ENCODE measurements at places on chromosomes 13 and 19.

DNA sequence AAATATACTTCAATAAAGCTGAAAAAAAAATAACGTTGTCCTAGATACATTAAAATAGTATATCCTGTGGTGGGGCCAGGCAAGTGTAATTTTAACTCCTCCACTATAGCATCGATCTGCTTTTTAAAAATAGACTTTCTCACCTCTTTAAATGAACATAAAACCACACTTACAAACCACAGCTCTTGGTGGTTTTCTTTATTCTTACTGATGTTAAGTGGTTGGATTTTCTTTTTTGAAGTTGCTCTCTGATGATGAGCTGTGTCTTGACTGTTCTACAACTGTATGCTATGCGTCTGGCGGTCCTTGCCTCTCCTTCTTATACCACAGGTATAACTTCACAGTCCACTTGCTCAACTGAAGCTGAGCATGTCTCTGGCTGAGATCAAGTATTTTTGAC lies 721.5 kb upstream of the KLHL1 start:
- no peak for DNase-seq

GRCh38 chr19:58468216-58468839 lies 1.4 kb downstream of the ZNF324 start:
- no peak for DNase-seq

- DNase-seq, result no peak
Measured at GRCh38 chr13:91621963-91622362, 223.5 kb downstream of the GPC5 start.

- no peak for DNase-seq
Measured at GRCh38 chr13:42649141-42649540, 75.2 kb downstream of the TNFSF11 start.

- DNase-seq, result no peak
Measured at GRCh38 chr13:52842441-52842840, 6.0 kb downstream of the PCDH8 start.

DNA sequence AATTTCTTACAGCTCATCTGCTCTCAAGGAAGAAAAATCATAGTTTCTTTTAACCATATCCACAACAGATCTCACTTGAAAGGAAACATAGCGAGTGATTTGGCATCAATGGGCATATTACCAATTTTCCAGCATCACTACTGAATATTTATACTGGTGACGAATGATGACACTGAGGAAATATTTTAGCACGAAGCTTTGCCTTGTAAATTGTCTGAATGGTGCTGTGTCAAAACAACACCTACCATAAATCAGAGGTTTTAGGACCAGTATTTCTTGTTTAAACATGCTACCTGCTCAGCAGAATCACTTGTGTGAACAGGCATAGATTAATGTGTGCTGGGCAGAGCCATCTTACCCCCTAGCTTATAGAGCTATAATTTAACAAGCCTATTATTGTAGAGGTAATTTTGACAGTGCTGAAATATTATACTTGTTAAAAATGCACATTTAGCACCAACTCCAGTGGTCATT lies 146.8 kb downstream of the ABCC4 start:
- DNase-seq, result no peak

- DNase-seq, result no peak
Measured at GRCh38 chr13:110592665-110593064, 22.7 kb upstream of the NAXD start.

- DNase-seq, result no peak
Measured at GRCh38 chr13:93244918-93245280, 18.3 kb downstream of the GPC6 start.

DNA sequence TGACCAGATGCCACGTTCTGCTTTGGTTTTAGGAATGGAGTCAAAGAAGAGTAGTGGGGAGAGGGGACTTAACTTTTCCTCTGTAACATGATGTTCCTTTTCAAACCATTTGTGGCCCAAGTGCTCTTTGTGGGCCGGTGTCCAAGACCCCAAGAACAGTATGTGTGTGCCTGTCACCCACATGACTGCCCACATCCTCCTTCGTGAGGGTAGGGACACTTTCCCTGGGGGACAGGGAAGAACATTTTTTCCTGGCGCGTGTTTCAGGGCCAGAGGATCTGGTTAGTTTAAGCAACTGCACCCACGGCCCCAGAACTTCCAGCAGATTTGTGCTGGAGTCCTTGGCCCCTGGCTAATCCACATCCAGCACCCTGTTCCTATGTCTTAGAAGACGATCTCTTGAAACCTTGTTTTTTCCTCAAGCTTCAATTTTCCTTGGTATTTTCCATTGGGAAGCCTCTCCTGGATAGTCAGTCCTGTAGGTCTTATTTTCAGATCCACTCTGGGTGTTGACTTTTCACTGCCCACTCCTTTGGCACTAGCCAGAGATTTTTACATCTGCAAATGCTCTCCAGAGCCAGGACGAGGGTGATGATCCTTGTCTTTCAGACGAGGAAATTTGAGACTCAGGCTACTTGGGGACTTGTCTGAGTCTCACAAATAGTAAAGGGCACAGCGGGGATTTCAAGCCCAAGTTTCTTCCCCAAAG lies 10.8 kb upstream of the CCDC97 start:
- DNase-seq, result no peak

DNA sequence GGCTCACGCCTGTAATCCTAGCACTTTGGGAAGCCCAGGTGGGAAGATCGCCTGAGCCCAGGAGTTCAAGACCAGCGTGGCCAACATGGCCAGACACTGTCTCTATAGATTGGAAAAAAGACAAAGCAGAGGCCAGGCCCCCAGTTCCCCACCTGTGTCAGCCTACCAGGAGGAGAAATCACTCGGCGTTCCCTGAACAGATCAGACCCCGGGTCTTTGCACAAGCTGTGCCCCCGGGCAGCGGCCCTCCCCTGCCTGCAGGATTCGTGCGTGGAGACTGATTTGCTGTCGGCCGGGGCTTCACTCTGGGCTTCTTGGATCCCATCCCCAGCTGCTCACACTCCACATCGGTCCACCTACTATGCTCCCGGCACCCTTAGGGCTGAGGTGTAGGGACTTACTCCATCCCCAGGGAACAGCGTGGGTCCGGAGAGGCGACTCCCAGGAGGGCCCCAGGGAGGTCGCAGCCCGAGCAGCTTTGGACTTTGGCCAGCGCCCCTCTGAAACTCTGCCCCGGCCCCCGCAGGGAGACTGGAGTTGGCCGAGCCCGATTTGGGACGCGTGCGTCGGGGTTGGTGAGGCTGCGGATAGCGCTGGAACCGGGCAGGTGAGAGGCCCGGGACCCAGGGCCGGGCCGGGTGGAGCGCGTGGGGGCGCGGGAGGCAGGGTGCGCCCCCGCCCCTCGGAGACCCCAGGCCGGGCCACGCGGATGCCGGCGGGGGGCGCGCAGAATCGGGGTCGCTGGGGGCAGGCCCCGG lies 515 bp upstream of the EFNA2 start:
- DNase-seq, result no peak

DNA sequence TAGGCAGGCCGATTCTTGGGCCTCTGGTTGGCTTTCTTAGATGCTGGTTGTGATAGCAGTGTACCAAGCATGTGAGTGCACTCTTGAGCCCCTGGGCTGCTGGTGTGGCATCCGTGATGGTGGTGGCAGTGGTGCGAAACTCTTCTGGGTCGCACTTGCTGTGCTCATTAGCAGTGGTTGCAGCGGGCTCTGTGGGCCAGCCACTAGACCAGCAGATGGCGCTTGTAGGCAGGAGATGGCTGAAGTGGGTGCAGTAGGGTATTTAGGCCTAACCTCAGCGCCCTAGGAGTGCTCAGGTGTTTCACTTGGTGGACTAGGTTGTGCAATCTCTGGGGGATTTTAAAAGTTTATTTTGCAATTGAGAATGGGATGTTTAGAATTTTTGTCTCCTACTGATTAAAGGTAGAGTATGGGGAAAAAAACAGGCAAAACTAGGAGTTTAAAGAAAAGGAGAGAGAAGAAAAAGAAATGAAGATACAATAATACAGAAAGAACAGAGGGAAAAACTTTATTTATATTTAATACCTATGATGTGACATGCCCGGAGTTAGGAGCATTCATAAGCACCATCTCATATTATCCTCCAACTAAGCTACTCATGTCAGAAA lies 4.3 kb upstream of the ZNF17 start:
- peak; percentile 56 for DNase-seq

DNA sequence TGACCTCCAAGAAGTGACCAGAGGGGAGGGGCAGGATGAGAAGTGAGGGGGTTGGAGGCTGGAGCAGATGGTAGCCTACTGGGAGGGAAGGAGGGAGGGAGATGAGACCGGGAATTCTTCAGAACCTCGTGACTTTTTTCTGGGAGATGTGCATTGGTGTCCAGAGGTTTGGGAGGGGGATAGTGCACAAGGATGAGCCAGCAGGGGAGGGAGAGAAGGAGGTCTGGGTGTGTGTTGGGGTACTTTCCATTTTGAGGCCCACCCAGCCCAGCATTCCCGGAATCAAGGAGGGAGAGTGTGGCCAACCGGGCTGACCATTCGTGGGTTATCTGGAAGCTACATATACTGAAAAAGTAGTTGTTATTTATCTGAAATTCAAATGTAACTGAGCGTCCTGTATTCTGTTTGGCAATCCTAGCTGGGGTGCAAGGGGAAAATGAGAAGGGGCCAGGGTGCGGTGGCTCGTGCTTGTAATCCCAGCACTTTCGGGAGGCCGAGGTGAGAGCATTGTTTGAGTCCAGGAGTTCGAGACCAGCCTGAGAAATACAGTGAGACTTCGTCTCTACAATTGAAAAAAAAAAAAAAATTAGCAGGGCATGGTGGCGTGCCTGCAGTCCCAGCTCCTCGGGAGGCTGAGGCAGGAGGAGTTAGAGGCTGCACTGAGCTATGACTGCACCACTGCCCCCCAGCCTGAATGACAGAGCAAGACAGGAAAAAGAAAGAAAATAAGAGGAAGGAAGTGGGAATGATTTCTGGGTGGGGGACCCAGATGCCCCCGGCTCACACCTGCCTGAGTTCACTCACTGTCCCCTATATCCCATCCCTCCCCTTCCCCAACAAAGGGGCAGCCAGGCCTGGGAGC lies 4.4 kb upstream of the C3 start:
- DNase-seq, result no peak

GRCh38 chr13:95301183-95301967 lies at the start of gene ABCC4:
Gene ABCC4 (minus strand): TSS chr13:95301451. CDS start chr13:95301314, 137 bp downstream.
- DNase-seq, result peak; percentile 58

DNA sequence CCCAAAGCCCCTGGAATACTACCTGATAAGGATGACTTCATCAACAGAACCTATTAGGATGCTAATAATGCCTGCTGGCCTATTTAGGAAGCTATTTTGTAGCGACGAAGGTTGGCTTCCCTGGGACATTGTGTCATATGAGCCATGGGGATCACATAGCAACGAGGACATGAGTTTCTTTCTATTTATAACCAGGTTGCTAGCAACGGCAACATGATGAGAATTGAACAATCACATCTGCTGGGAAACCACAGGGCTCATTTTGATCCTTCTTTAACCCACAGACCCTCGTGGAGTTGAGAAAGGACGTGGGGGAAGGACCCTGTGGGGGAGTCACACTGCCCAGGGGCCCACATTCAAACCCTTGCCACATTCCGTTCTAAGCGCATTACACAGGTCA lies 172.2 kb downstream of the COL4A1 start:
- no peak for DNase-seq

GRCh38 chr13:69704311-69704710 lies 403.3 kb upstream of the ATXN8OS start:
- no peak for DNase-seq

DNA sequence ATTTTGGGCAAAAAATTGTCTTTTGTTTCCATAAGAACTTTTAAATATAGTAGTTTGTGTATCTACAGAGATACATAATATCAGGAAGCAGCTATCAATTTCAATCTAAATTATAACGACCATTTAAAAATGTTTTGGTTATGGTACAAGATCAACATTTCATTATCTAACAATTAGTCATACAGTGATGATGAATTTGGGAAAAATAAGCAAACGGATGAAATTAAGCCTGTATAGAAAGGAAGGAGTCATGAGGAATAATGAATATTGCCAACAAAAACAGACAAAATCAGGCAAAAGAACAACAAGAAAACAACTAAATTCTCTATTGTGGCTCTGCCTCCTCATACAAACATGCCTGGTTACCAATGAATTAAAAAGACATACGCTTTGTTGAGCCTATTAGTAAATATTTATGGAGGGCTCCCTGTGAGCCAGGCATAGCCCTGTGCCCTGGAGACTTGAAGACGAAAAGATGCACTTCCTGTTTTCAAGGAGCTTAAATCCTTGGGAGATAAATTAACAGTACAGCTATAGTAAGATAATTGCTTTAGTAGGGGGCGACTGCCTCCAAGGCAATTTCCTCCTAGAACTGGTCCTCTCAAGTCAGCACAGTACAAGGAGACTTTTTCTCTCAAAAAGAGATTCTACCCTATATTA lies 73.0 kb downstream of the NALCN start:
- no peak for DNase-seq

DNA sequence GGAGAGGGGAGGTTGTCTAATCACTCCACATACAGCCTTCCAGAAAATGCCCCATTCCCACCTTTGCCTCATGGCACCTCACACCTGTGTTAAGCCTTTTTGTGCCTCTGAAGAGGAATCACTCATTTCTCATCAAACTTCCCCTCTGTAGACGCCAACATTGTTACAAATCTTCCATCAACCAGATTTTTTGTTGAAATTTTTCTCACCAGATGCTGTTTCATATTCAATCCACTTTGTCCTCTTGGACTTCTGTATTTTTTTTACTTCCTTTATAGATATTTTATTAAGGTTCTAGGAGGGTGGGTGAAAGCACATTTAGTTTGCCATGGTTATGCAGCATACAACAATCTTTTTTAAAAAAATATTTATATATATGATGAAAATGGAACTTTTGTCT lies 74.0 kb downstream of the RUBCNL start:
- no peak for DNase-seq

GRCh38 chr13:50672025-50672424 lies 171.5 kb downstream of the DLEU7 start:
- DNase-seq, result no peak

DNA sequence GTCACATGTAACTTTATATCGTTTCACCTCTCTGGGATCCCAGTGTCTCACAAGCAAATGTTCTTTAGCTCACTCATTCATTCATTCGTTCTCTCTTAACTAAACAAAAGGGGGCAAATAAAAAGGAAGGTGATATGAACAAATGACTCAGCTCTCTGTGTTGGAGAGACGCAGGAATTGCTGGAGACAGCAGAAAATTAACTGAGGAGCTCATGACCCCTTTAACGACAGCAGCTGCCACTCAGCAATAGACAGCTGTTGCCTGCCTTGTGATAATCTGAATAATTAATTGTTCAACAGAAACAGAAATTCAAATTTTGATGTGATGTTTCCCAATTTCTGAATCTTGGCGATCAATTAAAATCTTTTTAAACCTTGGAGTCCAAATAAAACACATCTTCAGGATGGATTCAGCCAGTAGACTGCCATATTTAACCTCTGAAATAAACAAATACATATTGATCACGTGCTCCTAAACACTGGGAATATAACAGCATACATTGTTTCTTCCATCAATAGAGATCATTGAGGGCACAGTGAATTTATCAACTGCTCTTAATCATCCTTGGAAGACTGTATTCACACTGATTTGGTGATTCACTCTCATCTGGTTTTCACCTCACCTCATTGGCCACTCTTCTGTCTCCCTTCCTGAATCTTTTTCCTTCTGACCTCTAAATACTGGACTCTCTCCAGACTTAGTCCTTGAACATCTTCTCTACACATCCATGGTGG lies 63.3 kb downstream of the MBNL2 start:
- no peak for DNase-seq

- DNase-seq, result no peak
Measured at GRCh38 chr19:33722456-33723239, 74.0 kb upstream of the KCTD15 start.

- no peak for DNase-seq
Measured at GRCh38 chr13:50646070-50646469, 197.4 kb downstream of the DLEU7 start.

- no peak for DNase-seq
Measured at GRCh38 chr13:84366506-84366905, 484.2 kb upstream of the SLITRK1 start.

- no peak for DNase-seq
Measured at GRCh38 chr19:1068009-1069001, 1.3 kb downstream of the ARHGAP45 start.
